ENCODE measurements at places on chromosomes 2 and 18.

DNA sequence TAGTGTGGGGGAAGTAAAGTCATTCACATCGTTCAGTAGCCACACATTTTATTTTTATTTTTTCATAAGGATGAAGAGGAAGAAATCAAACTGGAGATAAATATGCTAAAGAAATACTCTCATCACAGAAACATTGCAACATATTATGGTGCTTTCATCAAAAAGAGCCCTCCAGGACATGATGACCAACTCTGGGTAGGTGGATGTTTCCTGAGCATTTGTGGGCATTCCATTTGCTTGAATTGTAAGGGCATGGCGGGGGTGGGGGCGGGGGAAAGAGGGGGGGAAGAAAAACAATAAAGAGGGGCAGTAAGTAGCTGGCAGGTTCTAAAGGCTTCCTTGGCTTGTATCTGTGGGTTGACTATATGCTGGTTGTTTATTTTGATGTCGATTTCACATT is 126.4 kb downstream of the MAP4K4 start:
- no peak for DNase-seq

- no peak for DNase-seq
Observed at GRCh38 chr2:167249197-167249596, 360.9 kb downstream of the XIRP2 start.

GRCh38 chr2:110946902-110947301 is 173.8 kb upstream of the BCL2L11 start:
- DNase-seq: no peak

- DNase-seq: no peak
Observed at GRCh38 chr18:63346031-63346430, 21.0 kb downstream of the KDSR start.

DNA sequence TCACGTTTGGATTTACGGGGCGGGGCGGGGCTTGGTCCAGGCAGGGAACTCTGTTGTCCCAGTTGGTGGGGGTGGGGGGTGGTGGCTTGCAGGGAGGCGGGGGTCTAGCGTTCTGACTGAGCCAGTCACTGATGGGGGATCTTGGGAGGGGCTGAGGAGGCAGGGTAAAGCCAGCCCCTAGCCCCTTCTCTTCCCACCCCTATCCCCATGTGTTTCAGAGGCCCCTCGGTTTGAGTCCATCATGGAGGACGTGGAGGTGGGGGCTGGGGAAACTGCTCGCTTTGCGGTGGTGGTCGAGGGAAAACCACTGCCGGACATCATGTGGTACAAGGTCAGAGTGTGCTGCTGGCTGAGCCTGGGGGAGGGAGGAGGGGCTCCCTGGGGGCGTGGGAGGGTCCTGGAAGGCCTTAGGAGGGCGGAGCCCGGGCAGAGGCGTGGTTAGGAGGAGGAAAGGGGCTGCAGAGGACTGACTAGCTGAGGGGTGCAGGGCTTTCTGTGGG is 22.0 kb upstream of the GMPPA start:
- no peak for DNase-seq

- DNase-seq: peak; percentile 51
Observed at GRCh38 chr2:45404807-45405297, 206.2 kb downstream of the SRBD1 start.

Measured in posterior vena cava (tissue), 2 donors.